ENCODE measurements at places on chromosomes 13 and 19.

GRCh38 chr19:44141191-44142058 is at the start of gene ZNF234:
TSS of gene ZNF234 (plus strand) at chr19:44141554. CDS start at chr19:44144633, 3,079 bp downstream.
- DNase-seq: peak; percentile 53

DNA sequence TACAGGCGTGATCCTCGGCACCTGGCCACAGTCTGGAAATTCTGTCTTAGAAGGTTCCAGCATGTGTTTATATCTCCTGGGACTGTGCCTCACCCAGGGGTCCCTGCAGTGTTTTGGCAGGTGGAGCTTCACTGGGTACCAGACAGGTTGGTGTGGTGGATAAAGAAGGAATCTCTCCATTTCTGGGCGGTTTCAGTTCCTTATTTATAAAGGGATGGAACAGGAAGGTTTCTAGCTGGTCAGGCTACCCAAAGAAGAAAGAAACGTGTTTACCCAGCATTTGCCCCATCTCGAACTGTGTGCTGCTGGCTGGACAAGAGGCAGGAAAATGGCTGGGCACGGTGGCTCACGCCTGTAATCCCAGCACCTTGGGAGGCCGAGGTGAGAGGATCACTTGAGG is 9.8 kb downstream of the PNPLA6 start:
- no peak for DNase-seq

DNA sequence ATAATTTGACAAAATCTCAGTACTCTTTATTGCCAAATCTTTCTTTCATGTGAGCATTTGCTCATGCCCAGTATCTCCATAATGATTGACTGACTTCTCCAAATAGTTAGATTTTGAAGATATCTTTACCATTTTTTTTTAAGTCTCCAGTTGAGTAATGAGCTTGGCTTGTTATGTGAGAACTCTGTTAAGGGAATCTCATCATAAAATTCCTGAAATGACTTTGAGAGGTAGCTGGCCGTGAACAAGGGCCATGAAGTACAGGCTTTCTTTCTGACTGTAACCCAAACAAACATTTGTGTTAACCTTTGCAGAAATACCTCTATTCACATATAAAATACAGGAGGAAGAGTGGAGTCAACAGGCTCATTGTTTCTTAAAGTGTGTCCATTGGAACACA is 449.7 kb downstream of the IRS2 start:
- no peak for DNase-seq

- no peak for DNase-seq
These were observed 17.2 kb upstream of the CNFN start for GRCh38 chr19:42407085-42407815.

GRCh38 chr13:23688336-23688735 is 118.1 kb downstream of the TNFRSF19 start:
- no peak for DNase-seq

- no peak for DNase-seq
These were observed 15.7 kb downstream of the MRPS12 start for GRCh38 chr19:38946229-38947010.

DNA sequence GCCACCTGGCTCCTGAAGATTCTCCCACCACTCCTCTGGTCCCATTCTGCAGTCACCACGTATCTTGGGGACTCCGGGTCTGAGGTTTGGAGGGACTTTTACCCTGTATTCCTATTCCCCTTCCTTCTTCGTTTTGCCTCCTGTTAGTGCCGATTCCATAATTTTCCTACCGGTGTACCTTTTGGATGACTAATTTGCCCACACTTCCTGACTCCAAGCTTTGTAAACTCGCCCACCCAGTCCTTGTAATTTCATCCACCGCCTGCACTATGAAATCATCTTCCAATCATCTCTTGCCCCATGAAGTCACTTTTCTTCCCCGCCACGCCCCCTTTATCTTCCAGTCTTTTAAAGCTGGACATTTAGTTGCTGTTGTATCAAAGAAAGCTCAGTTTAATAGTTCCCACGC is 572 bp downstream of the UCHL3 start:
- peak; percentile 24 for DNase-seq
